ENCODE measurements at places on chromosomes 11 and 22. TPM values are rescaled to one million over a fixed set of nuclear protein-coding genes. Genes with fewer than 3 reads are reported as not detected.

C22orf23 gene
- polyA plus RNA-seq = 0.65 TPM

MMP12 gene
- polyA plus RNA-seq = not detected

SPDYC gene
- polyA plus RNA-seq = not detected

GUCY1A2 gene
- 0.93 TPM for polyA plus RNA-seq

RANBP1 gene
- 67.1 TPM for polyA plus RNA-seq

C1QTNF4 gene
- polyA plus RNA-seq = 0.64 TPM

TSPAN4 gene
- polyA plus RNA-seq = 52.5 TPM

TRIM48 gene
- not detected for polyA plus RNA-seq

DUSP8 gene
- 10.9 TPM for polyA plus RNA-seq

NEU3 gene
- 14.1 TPM for polyA plus RNA-seq

OR4D5 gene
- not detected for polyA plus RNA-seq

UQCR10 gene
- 1,063 TPM for polyA plus RNA-seq

SLC37A2 gene
- polyA plus RNA-seq = 0.65 TPM

SGSM1 gene
- polyA plus RNA-seq = 2.1 TPM

HSPB2 gene
- polyA plus RNA-seq = 67.9 TPM

APOL6 gene
- polyA plus RNA-seq = 2.3 TPM
